ENCODE measurements at places on chromosomes 5 and 9. TPM values are rescaled to one million over a fixed set of nuclear protein-coding genes. Genes with fewer than 3 reads are reported as not detected.

- no peak for DNase-seq
- H3K4me3 ChIP-seq, result no peak overlapping the region
- H3K36me3 ChIP-seq, result no peaks in the 10 kb centered on the region
- no peaks in the 10 kb centered on the region for H3K27me3 ChIP-seq
- peaks cover 11% of the 10 kb centered on the region for H3K4me1 ChIP-seq
- H3K27ac ChIP-seq, result no peak overlapping the region
These were observed 9.7 kb downstream of the ZNF462 start for GRCh38 chr9:106872641-106873040.

GRCh38 chr5:137587919-137588318 lies 88.8 kb upstream of the SPOCK1 start:
- H3K36me3 ChIP-seq, result no peaks in the 10 kb centered on the region
- no peaks in the 10 kb centered on the region for H3K27me3 ChIP-seq
- H3K27ac ChIP-seq, result no peak overlapping the region

DNA sequence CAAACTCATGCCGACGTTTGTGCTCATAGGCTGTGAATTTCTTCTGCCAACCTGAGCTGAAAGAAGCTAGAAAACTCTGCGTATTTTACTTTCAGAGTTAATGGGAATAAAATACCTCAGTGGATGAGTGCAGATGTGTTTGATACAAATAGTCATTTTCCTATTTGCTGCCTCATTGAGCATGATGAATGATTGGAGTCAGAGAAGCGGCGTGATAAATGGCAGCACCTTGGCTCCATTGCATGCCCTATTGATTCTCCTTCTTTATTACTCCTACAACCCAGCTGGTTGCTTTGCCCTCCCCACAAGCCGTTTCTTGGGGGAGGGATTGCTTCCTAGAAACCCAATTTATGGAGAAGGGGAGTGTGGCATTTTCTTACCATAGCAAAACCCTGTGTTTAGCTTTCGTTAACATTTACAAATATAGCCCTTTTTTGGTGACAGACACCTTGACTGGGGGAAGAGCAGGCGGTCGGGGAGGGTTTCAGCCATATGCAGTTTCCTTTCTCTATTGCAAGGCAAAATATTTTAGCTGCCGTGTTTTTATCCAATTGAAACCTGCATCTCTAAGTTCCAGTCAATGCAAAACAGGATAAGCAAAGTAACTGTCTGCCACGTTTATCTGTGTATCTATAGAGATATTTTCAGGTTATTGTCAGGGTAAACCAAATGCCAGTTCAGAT lies 93.1 kb upstream of the TBCA start:
- no peak overlapping the region for H3K4me3 ChIP-seq
- H3K27ac ChIP-seq, result no peak overlapping the region
- H3K27me3 ChIP-seq, result peaks cover 11% of the 10 kb centered on the region
- DNase-seq, result no peak
- no peaks in the 10 kb centered on the region for H3K36me3 ChIP-seq
- H3K4me1 ChIP-seq, result no peaks in the 10 kb centered on the region

DBH gene
- not detected for total RNA-seq

ABITRAM gene
- total RNA-seq, result 8.6 TPM

All from IMR-90 (cell line).